ENCODE measurements at places on chromosomes 7 and 10.

DNA sequence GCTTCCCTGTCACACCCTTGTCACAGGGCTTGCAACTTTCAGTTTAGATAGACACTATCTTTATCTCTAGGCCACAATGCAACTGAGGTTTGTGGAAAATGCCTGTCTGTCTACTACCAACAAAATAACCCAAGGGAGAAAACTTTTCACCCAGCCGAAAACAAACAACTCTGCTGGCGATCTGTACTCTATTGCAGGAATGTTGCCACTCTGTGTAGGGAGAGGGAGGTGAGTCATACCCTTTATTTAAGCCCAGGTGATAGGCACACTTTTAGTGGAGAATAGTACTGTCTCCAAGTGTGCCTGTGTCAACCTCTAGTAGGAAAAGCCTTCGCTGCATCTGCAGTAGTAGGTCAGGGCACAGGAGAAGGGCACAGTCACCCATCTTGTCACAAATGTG lies 108.3 kb downstream of the SLC25A40 start:
- DNase-seq, result no peak

DNA sequence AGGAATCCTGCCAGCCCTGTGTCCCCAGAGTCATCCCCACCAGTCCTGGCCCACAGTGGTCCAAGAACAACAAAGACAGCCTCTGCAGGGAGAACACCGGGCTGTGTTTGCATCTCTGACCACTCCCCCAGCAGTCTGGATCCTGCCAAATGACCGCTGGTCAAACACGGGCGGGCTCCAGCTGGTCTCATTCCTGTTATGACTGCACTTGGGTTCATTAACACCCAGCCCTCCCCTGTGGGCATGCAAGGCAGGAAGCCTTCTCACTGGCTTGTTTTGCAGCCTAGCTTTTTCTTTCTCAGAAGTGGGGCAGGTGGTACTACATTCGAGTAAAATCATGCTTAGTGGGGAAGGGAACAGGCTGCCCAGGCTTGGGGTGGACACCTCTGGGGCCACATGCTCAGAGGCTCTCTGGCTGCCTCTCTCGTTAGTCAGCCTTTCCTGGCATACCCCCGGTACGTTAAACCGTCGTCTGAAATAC lies 190.0 kb downstream of the PLXNA4 start:
- DNase-seq, result peak; percentile 42

- no peak for DNase-seq
These were observed 56.6 kb downstream of the INPP5A start for GRCh38 chr10:132593900-132594876.

- DNase-seq, result no peak
These were observed 29.9 kb downstream of the XPNPEP1 start for GRCh38 chr10:109893386-109893785.

GRCh38 chr7:50618281-50618680 lies 53.1 kb upstream of the DDC start:
- DNase-seq, result no peak

GRCh38 chr10:9238041-9238440 lies 1183.6 kb downstream of the GATA3 start:
- DNase-seq, result no peak

GRCh38 chr7:68576366-68576765 lies 1021.9 kb upstream of the AUTS2 start:
- DNase-seq, result no peak

DNA sequence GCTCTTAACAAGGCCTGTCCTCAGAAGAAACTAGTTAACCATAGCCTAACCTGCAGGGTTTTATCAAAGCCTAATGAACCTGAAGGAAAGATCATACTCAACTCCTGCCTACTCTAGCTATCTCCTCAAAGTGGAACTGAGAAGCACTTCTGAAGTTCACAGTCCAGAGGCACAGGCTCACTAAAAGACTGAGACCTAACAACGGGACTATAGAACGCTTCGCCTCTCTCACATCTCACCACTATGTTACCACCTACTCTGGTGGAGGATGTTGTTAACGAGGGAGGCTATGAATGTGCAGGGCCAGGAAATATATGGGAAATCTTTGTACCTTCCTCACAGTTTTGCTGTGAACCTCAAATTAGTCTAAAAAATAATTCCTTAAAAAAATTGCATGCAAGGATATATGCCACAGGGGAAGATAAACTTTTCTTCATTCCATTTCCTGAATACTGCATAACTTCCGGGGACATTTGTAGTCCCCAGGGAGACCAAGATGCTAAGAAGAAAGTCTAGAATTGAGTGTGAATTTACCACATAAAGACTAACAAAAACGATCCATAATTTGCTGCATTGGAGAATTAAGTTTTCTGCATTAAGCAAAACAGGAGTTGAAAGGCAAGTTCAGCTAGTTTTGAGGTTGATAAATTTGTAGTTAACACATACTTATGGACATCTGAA lies 21.6 kb downstream of the LIPJ start:
- DNase-seq, result no peak

DNA sequence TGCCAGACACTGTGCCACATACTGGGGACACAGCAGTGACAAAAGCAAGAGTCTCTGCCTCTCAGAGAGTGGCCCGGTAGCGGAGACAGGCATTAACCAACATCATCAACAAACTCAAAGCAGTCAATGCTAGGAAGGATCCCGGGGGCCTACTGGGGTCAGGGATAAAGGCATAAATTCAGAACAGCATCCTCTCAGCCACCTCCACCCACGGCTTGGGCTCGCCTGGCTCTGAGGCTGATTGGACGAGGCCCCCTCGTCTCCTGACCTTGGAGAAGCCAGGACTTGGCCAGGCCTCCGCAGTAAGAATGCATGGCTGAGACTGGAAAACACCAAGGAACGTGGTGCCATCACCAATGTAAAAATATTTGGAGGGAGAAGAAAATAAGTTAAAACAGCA lies 102.1 kb downstream of the ARHGAP22 start:
- no peak for DNase-seq

- DNase-seq, result peak; percentile 13
These were observed 18.9 kb upstream of the DNAJC1 start for GRCh38 chr10:22022257-22023032.

DNA sequence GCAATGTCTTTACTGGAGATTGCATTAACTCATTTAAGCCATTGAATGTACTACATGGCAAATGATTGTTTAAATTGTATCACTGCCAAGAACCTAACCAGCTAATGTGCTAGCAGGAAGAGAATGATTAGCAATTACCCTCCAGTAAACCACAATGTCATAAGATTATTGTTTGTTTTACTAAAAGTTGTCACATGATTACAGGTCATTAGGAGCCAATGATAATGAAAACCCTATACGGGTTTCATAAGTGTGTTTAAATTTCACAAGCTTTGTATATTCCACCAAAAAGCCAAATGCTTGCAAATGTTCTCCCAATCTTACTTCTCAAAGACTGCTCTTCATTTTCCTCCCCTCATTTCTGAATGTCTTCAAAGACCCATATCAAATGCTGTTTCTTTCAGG lies 76.5 kb upstream of the PPP1R3C start:
- DNase-seq, result peak; percentile 13

DNA sequence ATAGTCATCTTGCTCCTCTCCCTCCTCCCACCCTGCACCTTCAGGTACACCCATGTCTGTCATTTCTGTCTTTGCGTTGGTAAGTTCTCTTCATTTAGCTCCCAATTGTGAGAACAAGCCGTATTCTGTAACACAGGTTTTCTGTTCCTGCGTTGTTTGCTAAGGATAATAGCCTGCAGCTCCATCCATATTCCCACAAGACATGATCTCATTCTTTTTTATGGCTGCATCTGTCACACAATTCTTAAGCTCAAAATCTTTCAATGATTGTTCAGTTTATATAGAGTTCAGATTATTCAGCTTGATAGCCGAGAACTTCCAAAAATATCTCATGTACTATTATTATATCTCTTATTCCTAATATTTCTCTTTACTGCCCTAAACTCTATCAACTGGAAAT lies 16.0 kb upstream of the TMEM168 start:
- no peak for DNase-seq

- DNase-seq, result no peak
These were observed 24.1 kb upstream of the DNAJC1 start for GRCh38 chr10:22027364-22028238.

GRCh38 chr7:126150278-126150958 lies 1102.3 kb downstream of the GRM8 start:
- DNase-seq, result no peak

DNA sequence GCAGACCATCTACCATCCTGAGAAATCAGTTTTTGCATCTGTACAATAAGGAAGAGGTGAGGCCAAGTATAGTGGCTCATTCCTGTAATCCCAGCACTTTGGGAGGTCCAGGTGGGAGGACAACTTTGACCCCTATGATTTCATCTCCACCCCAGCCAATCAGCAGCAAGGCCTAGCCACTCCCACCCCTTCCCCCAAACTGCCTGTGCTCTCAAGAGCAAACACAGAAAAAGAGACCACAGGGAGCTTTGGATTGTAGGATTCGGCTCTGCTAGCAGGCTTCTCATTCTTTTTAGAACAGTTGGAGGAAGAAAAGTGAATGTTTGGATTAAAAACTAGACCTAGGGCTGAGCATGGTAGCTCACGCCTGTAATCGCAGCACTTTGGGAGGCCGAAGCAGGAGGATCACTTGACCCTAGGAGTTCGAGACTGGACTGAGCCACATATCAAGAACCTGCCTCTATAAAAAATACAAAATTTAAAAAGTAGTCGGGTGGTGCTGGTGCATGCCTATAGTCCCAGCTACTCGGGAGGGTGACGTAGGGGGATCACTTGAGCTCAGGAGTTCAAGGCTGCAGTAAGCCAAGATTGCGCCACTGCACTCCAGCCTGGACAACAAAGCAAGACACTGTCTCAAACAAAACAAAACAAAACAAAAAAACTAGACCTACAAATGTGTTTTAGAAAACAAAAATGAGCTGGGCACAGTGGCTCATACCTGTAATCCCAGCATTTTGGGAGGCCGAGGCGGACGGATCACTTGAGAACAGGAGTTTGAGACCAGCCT lies 25.1 kb upstream of the PROSER2 start:
- DNase-seq, result no peak

DNA sequence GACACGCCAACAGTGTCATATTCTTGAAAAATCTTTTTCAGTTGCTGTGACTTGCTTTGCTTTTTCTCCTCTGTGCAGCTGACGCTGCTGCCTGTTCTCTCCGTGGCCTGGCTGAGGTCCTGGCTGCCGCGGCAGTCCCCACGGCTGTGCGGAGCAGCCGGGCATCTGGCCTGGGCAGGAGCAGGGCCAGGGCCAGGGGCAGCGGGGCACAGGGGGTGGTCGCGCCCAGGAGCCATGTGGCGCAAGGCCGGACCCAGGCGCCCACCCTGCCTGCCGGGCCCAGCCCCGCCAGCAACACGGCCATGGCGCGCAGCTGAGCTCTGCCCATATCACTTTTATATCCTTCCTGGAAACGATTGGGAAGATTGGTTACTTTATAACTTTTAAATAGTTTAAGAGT lies 109.4 kb upstream of the ACBD5 start:
- no peak for DNase-seq

GRCh38 chr7:103888603-103889153 lies 100.8 kb downstream of the RELN start:
- DNase-seq, result no peak

DNA sequence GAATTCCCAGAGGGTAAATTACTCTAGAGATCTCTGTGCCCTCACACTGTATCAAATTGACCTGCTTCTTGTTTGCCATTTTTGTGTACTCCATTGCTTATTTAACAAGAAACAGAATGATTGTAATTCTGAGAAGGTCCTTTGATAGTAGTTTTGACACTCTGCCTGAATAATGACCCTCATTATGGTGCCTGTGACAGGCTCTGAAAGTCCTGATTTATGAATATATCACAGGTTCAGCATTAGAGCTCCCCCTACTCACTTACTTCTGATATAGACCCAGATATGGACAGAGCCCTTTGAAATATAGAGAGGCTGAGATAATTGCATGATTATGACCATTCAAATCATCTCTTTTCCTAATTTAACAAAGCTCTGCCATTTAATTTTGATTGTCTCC lies 465.2 kb downstream of the MDFIC start:
- no peak for DNase-seq

DNA sequence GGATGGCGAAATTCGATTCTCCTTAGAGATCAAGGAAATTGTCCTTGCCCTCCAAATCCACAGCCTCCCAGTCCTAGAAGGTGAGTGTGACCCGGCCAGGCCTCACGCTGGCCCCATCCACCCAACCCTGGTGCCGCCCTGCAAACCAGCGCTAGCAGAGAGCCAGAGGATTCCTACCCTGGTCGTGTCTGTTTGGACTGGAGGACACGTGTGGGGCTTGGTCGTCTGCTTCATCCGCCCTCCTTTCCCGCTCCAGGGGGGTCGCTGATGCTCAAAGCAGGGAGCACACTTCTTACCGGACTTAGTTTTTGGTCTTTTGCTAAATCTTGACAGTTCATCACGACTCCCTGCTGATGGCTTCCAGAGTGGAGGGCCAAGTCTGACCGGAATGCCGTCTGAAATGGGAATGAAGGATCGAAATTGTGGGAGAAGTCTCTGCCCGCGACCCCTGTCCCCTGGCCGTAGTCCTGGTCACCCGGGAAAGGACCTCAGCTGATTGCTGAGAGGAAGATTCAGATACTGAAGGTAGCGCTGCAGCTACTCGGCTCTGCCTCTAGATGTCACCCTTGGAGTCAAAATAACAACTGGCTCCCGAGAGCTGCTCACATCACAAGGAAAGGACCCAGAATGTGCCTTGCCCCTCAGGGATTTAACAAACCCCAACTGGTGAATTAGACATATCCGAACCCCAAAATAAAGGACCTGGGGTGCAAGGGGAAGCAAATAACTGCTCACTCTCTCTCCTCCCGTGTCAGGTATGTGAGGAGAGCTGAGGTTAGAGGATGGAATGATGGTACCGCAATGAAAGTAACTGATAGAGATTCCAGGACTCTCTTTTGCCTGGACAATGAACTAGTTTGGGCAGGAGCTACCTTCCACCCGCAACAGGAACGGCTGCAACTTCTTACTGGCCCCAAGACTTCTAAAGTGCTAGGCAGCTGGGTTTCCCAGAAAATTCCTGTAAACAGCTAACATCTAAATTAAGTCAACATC lies 23.5 kb upstream of the ORC5 start:
- DNase-seq, result peak; percentile 49

- DNase-seq, result peak; percentile 57
These were observed at the start of gene BAIAP2L1 for GRCh38 chr7:98400542-98401340. BAIAP2L1 (minus strand) TSS chr7:98401090; CDS start chr7:98400852, 238 bp downstream.

GRCh38 chr10:17240616-17241015 lies 12.6 kb downstream of the VIM start:
- no peak for DNase-seq

DNA sequence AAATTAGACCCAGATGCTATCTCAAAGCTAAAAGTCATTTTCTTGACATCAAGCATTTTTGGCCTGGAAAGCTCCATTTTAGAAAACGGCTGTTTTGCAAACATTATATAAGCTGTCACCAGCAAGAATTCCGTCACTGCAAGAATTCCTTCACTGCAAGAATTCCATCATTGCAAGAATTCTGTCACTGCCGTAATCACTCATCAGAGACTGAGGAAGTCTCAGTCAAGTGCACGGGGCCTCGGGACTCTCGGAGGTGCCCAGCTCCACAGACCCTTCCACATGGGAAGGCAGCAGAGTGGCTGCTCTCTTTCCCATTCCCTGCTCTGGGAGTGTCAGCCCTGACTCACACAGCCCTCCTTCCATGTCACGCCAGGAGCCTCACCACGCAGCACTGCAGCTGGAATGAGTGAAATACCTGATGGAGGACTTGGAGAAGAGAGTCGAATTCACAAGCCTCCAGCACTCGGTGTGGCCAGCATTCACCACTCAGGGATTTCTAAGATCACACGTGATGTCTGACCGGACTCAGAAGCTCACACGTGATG lies 168.3 kb downstream of the PTPRN2 start:
- DNase-seq, result no peak

All from AG10803 (cell line).